GM10248 (cell line): ENCODE measurements at places on chromosomes 4 and X.

- DNase-seq, result no peak
Measured at GRCh38 chrX:33589316-33589715, 378.0 kb upstream of the DMD start.

- DNase-seq, result peak; percentile 10
Measured at GRCh38 chr4:72209600-72209999, 177.8 kb downstream of the NPFFR2 start.

DNA sequence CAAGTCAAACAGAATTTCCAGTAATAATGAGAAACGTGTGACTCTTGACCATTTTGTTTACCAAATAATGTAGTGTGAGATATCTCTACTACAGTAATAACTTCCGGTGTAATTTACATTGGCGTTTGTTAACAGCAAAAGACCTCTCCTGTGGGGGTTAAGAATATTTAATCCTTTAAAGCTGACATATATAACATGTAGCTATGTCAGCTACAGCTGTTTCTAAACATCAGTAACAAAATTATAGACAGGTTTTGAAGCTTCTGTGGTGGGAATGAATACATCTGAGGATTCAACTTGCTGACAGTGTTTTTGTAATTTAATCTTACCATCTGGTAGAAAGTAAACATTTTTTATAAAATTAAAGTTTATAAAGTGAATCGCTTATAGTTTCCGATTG lies 73.6 kb upstream of the TENM3 start:
- DNase-seq, result no peak

DNA sequence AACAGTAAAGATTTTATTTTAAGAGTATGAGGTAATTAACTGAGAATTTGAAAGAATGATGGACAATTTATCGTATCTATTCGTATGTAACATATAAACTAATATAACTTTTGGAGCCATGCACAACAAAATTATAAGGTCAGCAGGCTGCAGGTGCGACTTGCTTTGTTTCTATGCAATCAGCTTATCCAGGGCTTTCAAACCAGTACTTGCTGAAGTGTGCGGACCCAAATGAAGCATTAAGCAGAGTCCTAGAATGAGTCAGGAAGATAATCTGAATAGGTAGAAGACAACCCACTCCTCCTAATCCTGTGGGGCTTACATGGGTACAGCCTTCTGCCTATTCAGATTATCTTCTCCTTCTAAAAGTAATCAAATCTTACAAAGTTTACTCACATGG lies 2.1 kb downstream of the NSD2 start:
- DNase-seq, result no peak

DNA sequence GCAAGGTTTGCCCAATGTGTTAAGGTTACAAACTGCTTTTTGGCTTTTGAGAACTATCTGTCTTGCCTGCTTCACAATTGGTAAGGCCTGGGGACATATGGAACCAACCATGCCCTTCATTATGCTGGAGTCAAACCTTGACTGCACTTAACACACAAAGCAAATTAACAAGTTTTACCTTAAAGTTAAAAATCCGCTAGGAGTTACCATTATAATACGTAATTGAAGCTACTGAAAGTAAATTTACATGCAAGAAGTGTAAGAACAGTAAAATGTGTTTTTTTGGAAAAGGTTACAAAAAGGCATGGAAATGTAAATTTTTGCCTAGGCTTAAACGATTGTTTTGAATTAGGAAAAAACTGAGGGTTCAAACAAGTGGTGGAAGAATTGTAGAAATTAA lies 69.7 kb downstream of the BMP15 start:
- no peak for DNase-seq

GRCh38 chrX:103537871-103538387 lies 18.6 kb upstream of the RAB40A start:
- DNase-seq, result no peak

GRCh38 chr4:90146306-90146705 lies 19.1 kb downstream of the CCSER1 start:
- no peak for DNase-seq

DNA sequence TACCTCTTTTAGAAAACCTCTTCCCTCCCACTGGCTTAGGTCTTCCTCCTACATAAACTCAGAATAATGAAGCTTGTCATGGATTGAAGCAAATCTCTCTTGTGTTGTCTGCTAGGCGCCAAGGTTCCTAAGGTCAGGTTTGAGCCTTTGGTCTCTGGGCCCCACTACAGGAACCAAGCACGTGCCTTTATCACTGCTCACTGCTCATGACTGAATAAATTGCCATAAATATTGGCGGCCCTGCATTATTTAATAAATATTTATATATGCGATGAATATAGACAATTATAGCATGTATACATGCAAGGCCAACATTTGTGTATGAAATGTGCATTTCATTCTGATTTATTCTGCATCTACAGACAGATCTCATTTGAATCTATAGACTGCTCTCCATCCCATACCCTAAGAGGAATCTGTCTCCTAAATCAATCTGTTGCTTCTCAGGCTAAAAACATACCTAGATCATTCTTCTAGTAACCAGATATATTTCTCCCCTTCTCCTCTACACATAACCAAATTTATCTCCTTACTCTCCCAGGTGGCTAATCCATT lies 1717.6 kb upstream of the TENM3 start:
- DNase-seq, result no peak

GRCh38 chr4:150579551-150580234 lies 2.3 kb upstream of the MAB21L2 start:
- no peak for DNase-seq

- no peak for DNase-seq
Measured at GRCh38 chrX:46072791-46073190, 472.4 kb downstream of the ZNF674 start.

- DNase-seq, result no peak
Measured at GRCh38 chr4:8394806-8395205, 45.7 kb downstream of the ACOX3 start.

GRCh38 chrX:123881330-123881729 lies 21.5 kb downstream of the XIAP start:
- no peak for DNase-seq

GRCh38 chr4:150744570-150744969 lies 162.6 kb downstream of the MAB21L2 start:
- no peak for DNase-seq

DNA sequence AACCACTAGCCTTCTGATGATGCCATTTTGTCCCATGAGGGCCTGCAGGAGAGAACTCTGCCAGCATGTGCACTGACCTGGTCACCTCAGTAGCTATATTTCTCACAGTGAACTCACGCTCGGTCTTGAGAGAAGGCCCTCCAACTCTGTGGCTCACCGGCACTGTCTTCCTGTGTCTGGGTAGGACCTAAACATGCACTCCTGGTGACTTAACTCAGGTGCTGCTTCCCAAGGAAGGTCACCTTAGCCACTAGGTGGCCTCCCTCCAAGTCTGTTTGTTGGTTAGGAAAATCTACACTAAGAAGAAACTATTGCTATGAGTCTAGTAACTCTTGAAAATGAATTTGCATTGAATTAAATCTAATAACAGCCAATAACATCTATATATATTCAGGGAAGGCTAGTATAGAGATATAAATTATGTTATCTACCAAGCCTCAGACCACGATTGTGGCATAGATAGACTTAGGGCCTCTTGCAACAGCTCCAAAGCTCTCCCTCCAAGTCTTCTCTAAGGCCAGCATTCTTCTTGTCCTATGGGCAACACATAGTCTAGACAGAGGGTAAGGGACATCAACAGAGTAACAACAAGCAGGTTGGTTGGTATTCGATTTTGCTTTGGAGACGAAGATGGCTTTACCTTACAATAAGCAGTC lies 24.7 kb downstream of the TLR10 start:
- no peak for DNase-seq

DNA sequence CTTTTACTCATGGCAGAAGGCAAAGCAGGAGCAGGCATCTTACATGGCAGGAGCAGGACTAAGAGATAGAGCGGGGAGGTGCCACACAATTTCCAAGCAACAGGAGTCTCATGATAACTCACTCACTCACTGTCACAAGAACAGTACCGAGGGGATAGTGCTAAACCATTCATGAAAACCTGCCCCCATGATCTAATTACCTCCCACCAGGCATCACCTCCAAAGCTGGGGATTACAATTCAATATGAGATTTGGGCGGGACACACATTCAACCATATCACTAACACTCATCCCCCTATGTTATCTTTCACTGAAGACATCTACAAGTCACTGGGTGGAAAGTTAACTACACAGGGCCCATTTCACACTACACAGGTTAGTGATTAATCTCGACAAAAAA lies 25.4 kb upstream of the GLRB start:
- no peak for DNase-seq

GRCh38 chrX:155216940-155217440 lies 730 bp downstream of the VBP1 start:
- DNase-seq, result peak; percentile 14

DNA sequence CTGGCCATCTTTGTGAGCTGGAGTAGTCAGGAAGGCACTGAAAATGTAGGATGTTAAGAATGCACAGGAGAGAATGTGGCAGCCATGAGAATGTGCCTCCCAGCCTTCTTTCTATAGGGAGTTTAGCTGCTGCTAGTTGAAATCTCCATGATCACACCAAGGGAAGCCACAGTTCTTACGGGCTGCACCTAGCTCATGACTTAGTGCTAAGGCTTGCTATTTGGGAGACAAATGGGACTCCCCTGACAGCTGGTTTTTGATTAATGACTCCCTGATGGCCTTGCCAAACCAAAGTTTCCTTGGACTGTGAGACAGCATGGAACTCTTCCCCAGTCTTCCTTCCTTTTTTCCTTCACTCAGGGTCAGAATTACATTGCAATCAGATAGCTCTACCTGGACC lies 9.2 kb downstream of the CTSO start:
- DNase-seq, result no peak
